Stimulated activated CD4-positive, alpha-beta T cell treated with anti-CD3 and anti-CD28 coated beads, Interleukin-4, amount 100 ng/mL, for 24 hours (primary cell): ENCODE measurements at places on chromosomes 6 and 20.

- no peak for DNase-seq
Observed at GRCh38 chr20:51627586-51627985, 85.1 kb upstream of the NFATC2 start.

GRCh38 chr6:165181951-165182414, 127.4 kb downstream of the C6orf118 start:
- DNase-seq: no peak

DNA sequence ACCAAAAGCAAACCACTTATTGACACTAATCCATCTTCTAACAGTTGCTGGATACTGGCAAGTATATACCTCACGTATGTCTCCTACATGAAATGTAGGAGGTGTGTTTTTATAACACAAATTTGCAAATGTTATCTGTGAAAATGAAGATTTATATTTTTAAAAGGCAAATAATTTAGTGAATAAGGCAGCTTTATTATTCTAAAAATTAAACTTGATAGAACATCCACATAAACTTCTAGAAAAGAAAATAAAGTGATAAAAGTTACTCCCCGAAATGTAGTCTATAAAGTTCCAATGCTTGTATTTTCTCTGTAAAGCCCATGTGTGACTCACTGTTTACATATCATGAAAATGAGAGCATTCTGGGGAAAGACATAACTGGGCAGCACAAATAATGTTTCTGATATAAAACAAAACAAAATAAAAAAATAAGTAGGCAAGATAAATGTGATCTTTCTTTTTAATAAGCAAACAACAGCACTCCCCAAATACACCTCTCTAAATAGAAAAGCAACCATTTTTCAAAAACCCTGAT, 84.4 kb downstream of the MAP7 start:
- DNase-seq: no peak

GRCh38 chr6:149364557-149364956, 35.5 kb upstream of the SUMO4 start:
- no peak for DNase-seq

GRCh38 chr6:42306439-42307140, 88.9 kb upstream of the MRPS10 start:
- no peak for DNase-seq

DNA sequence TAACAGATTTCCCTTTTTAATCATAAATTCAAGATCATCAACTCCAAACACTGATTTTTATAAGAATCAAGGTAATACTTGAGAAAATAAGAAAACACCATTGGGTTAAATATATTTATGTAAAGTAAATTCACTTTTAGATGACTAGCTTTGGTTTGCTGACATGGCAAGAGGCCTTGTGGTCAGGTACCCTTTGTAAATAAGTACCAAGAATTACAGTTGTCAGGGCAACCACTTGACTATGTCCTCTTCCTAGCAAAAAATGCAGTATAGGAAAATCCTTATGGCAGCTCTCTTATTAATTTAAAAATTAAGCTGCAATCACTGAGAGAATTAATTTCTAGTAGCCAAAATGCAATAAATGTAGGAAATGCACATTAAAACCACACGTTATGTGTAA, 153.8 kb downstream of the INSM1 start:
- no peak for DNase-seq

- DNase-seq: no peak
Observed at GRCh38 chr6:71252410-71252809, 36.2 kb upstream of the OGFRL1 start.

DNA sequence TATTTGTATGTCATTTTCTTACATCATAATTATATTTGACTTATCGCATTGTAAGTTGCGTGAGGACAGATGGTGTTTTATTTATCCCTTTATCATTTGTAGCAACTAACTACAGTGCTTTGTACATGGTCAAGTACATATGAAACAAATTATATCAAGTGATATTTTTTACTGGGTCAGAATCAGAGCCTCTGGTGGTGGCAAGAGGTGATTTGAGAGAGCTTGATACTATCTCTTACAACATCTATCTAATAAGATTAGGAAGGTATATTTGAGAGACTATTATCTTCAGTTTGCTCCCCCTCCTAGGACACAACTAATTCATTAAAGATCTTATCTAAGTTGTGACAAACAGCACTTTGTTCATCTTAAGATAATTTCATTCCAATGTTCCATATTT, 47.7 kb downstream of the BCKDHB start:
- no peak for DNase-seq

- DNase-seq: no peak
Observed at GRCh38 chr6:118353564-118353963, 194.5 kb upstream of the PLN start.

DNA sequence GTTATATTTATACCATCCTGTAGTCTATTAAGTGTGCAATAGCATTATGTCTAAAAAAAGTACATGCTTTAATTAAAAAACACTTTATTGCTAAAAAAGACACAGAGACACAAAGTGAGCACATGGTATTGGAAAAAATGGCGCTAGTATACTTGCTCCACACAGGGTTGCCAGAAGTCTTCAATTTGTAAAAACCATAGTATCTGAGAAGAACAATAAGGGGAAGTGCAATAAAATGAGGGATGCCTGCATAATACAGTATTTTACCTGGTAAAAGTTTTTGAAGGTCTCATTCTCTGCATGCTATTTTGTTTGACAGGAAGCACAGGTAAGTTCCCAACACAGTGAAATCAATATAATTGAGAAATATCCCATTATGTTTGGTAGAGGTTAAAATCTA, 1.6 kb downstream of the NOX3 start:
- DNase-seq: no peak

- DNase-seq: no peak
Observed at GRCh38 chr6:89063881-89064280, 16.7 kb upstream of the PNRC1 start.
